ENCODE measurements at places on chromosomes 2 and 18.

DNA sequence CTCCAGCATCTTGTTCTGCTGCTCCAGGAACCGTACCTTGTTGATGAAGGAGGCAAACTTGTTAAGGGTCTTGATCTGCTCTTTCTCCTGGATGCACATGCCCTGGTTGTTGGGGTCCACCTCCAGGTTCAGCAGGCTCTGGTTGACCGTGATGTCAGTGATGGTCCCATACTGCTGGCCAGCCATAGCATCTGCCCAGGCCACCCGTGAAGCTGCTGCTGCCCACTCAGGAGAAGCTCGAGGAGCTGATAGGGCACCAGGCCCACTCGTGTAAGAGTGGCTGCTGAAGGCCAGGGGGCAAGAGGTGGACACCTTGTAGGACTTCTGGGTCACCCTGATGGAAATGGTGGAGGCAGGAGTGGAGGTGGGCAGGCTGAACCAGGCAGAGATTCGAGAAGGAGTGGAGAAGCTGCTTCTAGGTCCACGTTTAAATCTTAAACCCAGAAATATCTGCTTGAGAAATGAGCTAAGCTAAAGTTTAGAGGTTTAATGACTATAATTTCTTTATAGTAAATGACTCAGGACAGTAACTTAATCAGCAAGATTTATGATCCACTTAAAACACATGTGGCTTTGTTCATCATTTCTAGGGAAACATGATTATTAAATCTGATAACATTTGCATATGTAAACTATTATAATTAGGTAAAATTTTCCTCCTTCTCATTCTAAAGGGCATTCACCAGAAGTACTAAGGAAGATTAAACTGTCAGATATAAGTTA is 358.7 kb upstream of the SETBP1 start:
- DNase-seq = no peak

GRCh38 chr18:23416298-23416697 is 36.8 kb upstream of the RIOK3 start:
- no peak for DNase-seq

DNA sequence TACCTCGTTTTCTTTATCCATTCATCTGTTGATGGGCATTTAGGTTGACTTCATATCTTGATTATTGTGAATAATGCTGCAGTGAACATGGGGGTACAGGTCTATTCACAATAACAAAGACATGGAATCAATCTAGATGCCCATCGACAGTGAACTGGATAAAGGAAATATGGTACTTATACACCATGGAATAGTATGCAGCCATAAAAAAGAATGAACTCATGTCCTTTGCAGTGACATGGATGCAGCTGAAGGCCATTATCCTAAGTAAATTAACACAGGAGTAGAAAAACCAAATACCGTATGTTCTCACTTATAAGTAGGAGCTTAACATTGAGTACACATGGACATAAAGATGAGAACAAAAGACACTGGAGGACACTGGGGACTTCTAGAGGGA is 111.6 kb downstream of the LAMA3 start:
- DNase-seq = no peak

- no peak for DNase-seq
Measured at GRCh38 chr2:190599073-190599472, 49.8 kb upstream of the NAB1 start.

DNA sequence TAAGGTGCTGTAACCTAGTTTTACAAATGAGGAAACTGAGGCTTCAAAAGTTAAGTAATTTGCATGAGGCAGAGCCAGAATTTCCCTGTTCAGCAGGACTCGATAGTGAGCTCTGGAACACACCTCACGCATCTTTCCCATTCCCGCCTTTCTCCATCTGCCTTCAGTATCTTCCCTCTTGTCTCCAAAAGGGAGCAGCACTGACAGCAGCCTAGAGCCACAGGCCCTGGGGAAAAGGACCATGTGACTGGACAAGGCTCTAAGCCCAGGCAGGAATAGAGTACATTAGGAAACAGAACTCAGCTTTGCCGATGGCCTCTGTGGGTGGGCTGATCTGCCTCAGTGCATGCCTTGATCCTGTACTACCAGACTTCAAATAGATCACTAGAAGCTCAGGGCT is 21.5 kb downstream of the GPR155 start:
- peak; percentile 67 for DNase-seq

- DNase-seq = no peak
Measured at GRCh38 chr2:185069107-185069506, 470.8 kb downstream of the ZNF804A start.

DNA sequence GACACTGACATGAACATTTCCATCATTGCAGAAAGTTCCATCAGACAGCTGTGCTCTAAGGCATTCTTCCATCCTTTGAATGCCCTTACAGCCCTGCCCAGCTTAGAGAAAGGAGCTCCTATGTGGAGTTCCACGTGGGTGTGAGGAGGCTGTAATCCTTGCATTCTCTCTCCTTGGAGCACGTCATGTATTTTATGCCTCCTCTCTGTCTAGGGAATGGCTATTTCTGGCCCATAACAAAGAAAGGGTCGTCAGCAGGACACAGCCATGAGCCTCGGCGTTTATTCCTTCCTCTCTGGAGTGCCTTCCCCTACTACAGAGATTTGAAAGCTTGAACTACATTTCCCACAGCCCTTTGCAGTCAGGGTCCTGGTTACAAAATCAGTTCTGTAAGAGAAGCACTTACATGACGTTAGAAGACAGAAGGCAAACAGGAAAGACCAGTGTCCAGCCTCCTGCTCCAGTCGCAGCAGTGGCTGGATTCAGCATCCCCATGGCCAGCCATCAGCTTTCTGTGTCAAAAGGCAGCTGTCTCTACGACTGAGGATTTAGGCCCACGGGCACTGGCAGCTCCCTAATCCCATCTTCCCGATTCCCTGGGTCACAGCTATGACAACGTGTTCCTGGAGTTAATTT is 234.9 kb downstream of the TFCP2L1 start:
- no peak for DNase-seq

DNA sequence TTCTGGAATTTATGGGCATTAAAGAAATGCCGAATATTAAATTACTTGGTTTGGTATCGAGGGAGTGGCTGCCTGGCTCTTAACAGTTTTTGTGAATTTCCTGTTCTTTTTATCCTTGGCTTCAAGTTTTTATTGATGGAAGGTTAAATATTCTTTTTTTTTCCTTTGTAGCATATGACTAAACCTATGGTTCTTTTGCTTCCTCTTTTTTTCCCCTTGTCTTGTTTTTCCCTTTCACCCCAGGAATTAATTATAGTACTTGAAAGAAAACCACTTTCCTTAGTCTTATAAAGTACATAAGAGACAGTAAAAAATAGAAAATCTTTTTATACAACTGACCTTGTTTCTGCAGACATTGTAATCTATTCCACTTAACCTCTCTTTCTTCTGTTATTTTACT is 42.4 kb downstream of the MGAT5 start:
- no peak for DNase-seq

GRCh38 chr18:41576643-41577042 is 378.4 kb upstream of the PIK3C3 start:
- no peak for DNase-seq

- DNase-seq = no peak
Measured at GRCh38 chr18:21650311-21650710, 38.2 kb downstream of the SNRPD1 start.

GRCh38 chr2:101563849-101564248 is 88.9 kb upstream of the RFX8 start:
- DNase-seq = no peak

DNA sequence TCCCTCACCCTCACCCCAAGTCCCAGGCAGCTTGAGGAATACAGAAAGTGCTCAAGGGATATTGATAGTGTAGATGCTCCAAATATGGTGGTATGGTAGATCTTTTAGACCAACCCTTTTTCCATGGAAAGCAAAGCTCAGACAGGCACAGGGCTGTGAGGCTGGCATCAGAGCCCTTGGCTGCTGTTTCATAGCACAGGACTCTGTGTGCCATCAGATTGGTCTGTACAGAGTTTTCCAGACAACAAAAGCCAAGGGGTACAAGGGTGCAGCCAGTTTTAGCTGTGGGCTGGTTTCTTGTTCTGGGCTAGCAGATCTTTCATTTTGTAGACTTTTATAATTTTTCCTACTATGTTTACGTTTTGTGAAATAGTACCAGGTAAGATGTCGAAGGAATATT is 296.9 kb upstream of the TNP1 start:
- DNase-seq = no peak

DNA sequence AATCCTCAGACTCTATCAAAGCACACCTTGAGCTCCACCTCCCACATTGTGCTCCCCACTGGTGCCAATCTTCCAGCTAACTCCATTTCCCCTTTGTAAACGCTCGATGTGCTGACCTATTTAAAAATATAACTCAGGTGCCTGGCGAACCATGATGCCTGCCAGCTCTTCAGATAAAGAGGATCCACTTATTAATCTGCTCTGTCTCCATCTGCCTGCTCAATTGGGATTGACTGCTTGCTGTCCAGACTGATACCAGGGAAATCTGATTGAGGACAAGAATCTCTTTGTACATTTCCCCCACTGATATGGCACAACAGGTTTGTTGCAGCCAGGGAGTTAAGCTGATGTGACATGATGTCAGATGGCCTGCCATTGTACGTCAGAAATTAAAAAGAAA is 2036.5 kb upstream of the CELF4 start:
- no peak for DNase-seq

DNA sequence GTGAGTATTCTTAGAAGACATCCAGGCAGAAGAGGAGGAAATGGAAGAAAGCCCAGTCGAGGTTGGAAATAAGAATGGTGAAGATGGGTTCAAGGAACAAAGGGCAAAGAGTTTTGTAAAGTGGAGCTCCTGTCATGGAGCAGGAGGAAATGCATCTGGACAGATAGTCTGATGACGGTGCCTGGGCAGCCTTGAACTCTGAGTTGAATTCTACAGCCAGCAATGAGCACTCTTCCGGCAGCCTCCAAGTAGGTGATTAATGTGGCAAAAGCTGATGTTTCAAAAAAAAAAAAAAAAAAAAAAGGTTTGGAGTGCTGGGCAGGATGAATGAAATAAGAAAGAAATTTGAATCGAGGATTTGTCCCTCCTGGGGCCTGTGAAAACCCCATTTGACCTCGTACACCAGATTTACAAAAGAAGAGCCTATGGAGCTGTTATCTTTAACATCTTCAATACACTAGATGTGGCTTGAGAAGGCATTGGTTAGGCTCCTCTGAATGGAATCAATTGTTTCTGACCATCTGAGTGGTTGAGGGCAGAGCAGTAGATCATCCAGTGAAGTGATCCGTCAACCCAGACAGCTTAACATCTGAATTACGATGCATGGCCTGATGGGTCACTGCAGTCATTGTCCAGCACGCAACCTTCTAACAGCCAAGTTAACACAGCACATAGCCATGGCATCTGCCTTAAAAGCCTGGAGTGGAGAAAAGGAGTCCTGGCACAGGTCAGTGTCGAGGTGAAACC is 449.7 kb downstream of the TXNL1 start:
- DNase-seq = no peak

- DNase-seq = no peak
Measured at GRCh38 chr2:169757356-169757755, 23.7 kb downstream of the KLHL23 start.

DNA sequence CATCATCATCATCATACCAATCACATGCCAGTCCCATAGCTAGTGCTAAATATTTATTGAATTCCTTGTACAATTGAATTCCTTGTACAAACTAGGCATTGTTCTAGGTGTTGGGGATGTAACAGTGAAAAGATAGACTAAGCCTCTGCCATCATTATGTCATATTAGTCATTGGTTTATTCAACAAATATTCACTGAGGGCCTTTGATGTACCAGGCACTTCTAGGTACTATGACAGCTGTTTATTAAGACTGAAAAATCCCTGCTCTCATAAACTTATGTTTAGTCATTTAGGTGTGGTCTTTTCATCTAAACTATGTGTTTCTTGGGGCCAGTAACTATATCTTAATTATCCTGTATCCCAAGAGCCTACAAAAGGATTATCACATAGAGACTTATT is 412.3 kb upstream of the ETAA1 start:
- DNase-seq = no peak

DNA sequence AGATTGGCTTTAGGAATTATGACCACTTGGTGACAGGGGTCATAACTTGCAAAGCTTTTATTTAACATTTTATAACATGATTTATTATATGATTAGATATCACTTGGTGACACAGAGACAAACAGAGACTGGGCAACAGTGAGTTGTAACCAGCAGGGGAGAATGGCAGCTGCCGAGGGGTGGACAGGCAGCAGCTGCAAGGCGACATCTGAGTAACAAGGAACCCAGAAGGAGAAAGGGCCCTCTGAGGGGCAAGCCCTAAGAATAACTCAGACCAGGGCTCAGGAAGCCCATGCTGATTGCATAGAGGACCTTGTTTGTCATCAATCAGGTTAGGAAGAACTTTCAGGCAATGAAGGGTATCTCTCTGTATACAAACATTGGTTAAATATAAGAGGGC is 339.9 kb upstream of the SOX11 start:
- DNase-seq = no peak

- DNase-seq = no peak
Measured at GRCh38 chr18:8895987-8896619, 190.7 kb downstream of the MTCL1 start.

GRCh38 chr18:39596221-39596620 is 2030.6 kb upstream of the CELF4 start:
- no peak for DNase-seq

GRCh38 chr2:218289639-218290315 is 2.5 kb downstream of the TMBIM1 start:
- DNase-seq = no peak

- no peak for DNase-seq
Measured at GRCh38 chr2:174996622-174997021, 8.6 kb downstream of the CHN1 start.

DNA sequence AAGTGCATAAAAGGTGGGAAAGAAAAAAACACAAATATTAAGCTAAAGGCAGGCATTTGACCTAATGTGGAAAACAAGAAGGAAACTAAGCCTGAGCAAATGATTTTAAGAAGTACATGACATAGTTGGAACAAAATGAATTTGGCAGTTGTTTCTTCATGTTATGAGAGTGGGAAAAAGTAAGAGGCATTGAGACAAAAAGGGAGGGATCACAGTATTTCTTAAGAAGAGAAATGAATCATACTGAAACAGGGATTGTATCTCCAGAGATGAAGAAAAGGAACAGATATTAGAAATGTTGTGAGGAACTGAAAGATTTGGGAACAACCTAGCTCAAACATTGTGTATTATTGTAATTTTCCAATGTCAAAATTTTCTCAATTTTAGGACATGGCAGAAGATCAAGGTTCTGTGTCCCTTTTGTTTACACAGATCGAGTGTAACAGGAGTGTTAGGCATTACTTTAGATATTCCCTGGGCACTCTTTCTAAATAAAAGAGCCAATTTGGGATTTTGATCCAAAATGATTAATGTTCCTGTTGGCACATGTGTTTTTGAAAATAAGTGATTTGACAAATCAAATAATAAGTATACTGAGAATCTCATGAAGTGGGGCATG is 98.6 kb downstream of the CALCRL start:
- no peak for DNase-seq

DNA sequence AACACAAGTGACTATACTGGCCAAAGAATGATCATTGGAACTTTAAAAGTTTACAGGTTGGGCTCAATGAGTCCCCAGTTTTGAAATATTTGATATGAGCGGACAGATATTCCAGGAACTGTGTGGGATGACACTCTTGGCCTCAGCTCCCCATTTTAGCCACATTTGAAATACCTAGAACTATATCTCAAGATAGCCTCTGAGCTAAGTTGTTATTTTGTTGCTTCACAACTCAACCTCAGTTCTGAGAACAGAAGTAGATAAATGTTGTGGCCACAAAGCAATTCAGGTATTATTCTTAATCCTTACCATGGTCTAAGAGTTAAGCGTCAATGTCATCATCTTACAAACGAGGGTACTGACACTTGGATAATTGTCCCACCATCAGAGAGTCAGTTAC is 172.2 kb upstream of the SETBP1 start:
- no peak for DNase-seq

GRCh38 chr2:238095143-238095542 is 5.0 kb upstream of the ESPNL start:
- DNase-seq = no peak

- peak; percentile 78 for DNase-seq
Measured at GRCh38 chr18:5868218-5868854, 27.0 kb downstream of the TMEM200C start.
